IMR-90 (cell line): ENCODE measurements at places on chromosomes 4 and X. TPM values are rescaled to one million over a fixed set of nuclear protein-coding genes. Genes with fewer than 3 reads are reported as not detected.

GRCh38 chr4:173401063-173401462, 2.1 kb upstream of the SCRG1 start:
- DNase-seq = no peak

DNA sequence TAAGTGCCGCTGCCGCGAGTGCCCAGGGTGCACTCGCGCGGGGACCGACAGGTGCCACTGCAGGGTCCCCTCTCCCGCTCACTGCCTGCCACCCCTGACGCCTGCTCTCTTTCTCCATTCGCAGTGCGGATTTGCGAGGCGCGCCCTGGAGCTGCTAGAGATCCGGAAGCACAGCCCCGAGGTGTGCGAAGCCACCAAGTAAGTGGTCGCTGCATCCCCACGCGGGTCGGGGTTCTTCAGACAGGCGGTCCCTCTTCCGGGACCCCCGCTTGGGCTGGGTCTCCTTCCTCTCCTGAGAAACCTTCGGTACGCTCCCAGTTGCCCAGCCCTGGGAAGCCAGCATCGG, 547 bp downstream of the GUCY1A1 start:
- DNase-seq = no peak

DNA sequence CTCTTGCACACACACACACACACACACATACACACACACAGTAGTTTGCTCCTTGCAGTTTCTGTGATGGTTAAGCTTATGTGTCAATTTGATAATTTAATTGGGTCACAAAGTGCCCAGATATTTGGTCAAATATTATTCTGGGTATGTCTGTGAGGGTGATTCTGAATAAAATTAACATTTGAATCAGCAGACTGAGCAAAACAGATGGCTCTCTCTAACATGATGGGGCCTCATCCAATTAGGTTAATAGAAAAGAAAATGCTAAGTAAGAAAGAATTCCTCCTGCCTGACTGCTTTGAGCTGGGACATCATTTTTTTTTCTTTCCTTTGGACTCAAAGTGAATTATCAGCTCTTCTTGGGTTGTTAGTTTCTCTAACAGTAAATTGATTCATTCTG, 191.2 kb upstream of the INTU start:
- DNase-seq = no peak

- no peak for DNase-seq
These were observed 225.8 kb downstream of the FGF13 start for GRCh38 chrX:138485767-138486166.

The MAGEB2 gene
- total RNA-seq = not detected in 2 replicates

The NAT8L gene
- not detected in 2 replicates for total RNA-seq
